ENCODE measurements at places on chromosomes 3 and 15.

DNA sequence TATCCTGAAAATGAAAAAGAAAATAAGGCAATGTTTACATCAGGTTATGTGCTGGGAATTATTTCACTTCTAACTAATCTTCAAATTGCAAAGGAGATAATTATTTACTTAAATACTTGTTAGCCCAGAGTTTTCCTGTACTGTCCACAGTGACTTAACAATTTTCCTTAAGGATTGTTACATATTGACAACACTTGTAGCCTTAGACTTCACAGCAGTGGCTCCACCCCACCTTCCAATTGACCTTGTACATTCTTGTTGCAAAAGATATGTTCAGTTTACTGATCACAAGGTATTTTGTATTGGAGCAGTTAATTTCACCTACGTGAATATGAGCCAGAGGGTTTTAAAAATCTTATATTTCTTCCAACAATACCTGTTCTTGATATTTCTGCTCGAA is 376.9 kb downstream of the CNTN6 start:
- no peak for DNase-seq

DNA sequence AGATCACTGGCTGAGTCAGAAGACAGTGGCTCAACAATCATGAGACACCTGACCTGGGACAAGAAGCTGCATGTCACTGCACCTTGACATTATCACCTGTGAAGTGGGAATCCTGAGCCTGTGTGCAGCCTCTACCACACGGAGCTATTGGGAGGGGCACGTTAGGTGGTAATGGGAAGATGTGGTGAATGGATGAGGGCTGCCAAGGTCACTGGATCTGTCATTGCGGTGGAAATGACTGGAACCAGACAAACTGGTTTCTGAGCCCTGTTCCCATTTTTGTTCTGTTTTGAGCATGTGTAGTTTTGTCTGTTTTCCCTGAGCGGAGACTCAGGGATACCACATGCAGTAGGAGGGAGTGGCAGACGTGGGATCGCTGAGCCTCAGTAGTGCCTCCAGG is 235.5 kb downstream of the OPA1 start:
- DNase-seq: no peak

DNA sequence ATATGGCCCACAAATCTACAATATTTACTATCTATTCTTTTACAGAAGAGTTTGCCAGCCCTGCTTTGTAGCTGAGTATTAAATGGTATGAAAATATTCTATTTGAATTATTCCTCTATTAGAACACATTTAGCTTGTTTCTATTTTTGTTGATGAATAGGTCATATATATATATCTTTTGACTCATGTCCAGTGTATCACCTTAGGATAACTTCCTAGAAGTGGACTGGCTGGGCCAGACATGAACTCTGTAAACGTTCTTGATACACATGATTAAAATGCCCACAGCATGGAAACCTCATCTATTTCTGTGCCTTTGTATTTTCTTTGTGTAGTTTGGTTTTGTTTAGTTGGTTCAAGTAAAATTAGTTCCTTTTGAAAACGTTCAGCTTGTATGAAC is 37.1 kb downstream of the DAZL start:
- DNase-seq: no peak

DNA sequence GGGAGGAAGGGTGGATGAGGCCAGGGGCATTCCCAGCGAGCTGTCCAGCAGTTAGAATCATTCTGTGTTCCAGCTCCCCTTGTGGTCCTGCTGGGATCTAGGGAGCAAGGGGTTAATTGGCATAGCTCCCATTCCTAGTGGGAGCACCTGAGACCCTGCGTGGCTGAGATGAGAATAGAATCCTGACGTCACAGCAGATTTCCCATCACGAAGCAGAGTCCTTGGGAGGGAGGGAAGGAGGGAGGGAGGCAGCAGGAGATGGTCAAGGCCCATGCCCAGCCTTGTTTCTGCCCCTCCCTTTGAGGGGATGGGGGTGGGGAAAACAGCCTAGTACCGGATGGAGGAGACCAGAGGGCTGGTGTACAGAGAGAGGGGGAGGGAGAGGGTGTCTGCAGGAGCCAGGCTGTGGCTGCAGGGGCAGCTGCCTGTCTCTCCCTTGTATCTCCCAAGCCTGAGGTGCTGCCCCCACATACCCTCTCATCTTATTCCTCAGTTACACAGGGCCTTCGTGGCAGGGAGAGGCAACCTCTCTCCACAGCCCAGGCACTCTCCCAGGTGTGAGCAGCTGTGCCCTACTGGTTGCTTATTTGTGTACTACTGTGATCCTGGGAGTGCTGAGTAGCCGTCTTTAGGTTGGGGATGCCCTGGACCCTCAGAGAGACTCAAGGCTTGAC is 5.4 kb downstream of the TYRO3 start:
- DNase-seq: no peak

- no peak for DNase-seq
Measured at GRCh38 chr15:43277901-43278300, 11.2 kb upstream of the TGM5 start.

- DNase-seq: no peak
Measured at GRCh38 chr15:35439291-35439690, 106.7 kb downstream of the DPH6 start.

DNA sequence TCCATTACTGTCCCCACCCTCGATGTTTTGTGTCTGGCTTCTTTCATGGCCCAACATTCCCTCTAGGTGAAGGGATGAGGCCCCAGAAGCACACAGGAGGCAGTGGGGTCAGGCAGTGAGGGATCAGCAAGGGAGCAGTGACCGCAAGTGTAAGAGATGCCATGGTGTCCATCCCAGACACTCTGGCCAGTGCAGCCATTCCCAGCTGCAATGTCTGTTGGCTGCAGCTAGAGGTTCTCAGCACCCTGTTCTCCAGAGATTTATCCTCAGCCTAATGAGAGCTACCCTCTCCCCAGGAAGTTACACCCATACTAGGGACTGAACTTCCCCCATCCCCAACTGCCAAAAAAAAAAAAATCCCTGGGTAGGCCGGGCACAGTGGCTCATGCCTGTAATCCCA is 40.2 kb downstream of the TRANK1 start:
- no peak for DNase-seq

GRCh38 chr3:149534671-149535332 is 60.3 kb downstream of the TM4SF4 start:
- no peak for DNase-seq

DNA sequence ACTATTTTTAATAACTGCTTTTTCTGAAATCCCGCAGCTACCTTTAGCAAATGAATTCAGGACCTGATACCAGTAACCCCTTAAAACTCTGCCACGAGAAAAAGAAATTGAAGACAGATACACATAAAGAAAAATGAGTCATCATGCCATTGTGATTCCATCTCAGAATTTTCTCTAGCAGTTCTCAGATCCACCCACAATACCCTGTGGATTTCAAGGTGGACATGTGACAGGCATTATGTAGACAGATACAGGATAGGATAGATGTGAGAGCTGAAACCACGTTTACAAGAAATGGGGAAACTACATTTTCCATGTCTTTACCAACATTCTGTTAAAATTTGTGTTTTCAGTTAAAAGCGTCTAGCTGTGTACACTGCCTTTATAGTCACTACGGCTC is 291.9 kb upstream of the NR2F2 start:
- DNase-seq: no peak

GRCh38 chr3:10758304-10759037 is 57.6 kb upstream of the SLC6A11 start:
- peak; percentile 15 for DNase-seq

DNA sequence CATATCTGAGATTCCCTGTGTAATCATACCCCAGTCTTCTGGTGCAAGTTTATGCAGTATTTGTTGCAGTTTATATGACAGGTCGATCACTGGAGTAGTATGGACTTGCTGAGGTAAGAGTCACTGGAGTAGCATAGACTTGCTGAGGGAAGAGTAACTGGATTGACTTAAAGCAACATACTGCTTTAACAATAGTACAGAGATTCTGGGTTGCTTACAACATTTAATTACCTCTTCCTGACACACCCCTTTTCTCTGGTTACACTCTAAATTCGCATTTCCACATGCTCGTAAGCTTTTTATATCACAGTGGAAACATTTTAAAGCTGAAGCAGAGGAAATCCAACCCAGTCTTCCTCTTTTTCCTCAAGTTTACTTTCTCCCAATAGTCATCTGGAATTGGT is 11.8 kb downstream of the AAGAB start:
- no peak for DNase-seq

DNA sequence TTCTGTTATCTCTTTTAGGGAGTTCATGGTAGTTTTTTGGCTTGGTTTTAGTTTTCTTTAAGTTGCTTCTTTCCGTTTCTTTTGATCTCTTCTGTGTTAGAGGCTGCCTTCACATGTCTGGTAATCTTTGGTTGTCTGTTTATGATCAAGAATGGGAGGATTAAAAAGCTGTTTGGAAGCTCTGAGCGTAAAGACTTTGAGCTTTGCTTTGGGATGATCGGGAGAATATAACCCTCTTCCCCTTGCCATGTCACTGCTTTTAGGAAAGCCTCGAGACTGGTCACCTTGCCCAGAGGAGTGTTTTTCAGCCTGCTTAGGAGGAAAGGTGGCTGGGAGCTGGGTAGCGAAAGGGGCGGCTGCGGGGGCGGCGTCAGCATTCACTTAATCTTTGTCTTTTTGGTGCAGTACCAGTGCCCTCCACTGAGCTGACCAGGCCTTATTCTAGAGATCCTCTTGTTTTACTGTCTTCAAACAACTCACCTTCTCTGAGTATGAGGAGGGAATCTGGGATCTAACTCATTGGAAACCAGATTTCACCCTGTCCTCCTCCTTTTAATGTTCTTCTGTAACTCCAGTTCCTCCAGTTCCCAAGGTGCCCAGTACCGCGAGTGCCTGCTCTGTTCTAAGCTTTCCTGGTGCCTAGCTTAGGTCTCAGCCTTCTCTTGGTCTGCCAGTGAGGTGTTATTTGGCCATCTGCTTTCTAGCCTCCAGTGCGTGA is 15.5 kb downstream of the TATDN2 start:
- DNase-seq: peak; percentile 34

GRCh38 chr15:96326328-96327154 is 4.0 kb upstream of the NR2F2 start:
- DNase-seq: no peak

- no peak for DNase-seq
Measured at GRCh38 chr3:3178498-3179328, 778 bp downstream of the CRBN start.

DNA sequence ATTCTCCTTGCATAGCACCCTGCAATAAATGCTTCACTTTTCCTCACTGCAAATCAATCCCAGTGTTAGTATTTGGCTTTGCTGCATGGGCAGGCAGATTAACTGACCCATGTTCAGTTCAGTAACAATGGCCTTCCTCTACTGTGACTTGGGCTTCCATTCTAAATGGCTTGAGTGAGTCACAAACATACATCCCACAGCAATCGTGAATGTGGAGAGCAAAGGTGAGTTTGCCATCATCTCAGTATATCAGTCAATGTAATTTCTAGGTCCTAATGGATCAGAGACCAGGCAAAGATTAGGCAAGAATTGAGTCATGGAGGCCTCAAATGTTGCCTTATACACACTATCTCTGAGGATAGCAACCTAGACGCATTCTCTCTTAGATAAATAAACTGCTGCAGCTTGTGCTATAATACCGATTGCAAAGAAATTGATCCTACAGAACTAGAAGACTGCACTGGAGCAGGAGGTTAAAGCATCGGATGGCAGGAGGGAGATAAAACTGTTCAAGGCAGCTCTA is 8.3 kb upstream of the ATP8B4 start:
- no peak for DNase-seq

- no peak for DNase-seq
Measured at GRCh38 chr3:52401021-52401420, 43.9 kb downstream of the SEMA3G start.

- no peak for DNase-seq
Measured at GRCh38 chr3:119664370-119664769, 4.0 kb upstream of the POPDC2 start.

GRCh38 chr15:57698991-57699390 is 7.5 kb upstream of the POLR2M start:
- DNase-seq: no peak

Measured in activated T-helper 1 cell treated with anti-CD3 and anti-CD28 coated beads, Interleukin-2, amount 50 U/mL, for 16 hours (primary cell).